ENCODE measurements at places on chromosomes 6 and 20.
A peak's percentile ranks its signal among the peaks of the same experiment; 100 is the strongest.

DNA sequence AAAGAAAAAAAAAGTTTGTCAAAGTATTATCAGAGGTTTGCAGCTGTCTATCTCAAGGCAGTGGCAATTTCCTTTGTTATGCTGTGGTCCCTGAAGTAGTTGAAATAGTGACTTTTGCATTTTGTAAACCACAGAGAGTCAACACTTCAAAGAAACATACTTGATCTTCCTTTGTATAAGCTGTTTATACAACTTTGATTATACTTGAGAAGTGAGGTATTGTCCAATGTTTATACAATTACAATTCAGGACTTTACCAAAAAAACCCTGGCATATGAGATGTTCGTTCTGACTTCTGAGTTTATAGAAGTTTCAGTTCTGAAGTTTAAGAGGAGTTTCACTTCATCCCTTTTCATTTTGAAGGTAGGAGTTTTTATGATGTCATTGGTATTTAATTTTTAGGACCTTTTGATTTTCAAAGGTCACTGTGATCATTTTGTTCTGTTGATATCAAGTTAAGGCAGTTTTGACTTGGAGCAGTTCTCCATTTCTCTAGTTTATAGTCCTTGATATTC is 4.0 kb downstream of the STK4 start:
- peak; percentile 18 for DNase-seq

DNA sequence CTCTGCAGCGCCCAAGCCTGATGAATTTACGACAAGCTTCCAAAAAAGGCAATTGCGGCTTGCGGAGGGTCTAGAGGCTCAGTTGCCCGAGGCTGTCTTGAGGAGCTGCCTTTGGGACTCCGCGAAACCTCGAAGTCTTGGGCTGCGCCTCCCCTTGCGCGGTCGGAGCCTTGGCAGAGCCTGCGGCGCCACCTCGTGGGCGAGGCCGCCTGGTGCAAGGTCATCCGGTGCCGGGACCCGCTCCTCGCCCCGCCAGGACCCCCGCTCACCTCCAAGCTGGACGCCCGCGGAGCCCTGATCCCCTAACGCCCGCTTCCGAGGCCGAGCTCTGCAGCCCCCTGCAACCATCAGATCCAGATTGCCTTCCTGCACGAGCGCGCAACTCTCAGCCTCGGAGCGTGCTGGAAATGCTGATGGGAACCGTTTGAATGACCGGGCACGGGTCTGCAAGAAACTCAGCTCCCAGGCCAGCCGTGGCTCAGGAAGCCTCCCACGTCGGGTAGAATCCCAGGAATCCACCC is 14.9 kb upstream of the FAM210B start:
- no peak for DNase-seq

- no peak for DNase-seq
These were observed 714.7 kb downstream of the QKI start for GRCh38 chr6:164129218-164129617.

DNA sequence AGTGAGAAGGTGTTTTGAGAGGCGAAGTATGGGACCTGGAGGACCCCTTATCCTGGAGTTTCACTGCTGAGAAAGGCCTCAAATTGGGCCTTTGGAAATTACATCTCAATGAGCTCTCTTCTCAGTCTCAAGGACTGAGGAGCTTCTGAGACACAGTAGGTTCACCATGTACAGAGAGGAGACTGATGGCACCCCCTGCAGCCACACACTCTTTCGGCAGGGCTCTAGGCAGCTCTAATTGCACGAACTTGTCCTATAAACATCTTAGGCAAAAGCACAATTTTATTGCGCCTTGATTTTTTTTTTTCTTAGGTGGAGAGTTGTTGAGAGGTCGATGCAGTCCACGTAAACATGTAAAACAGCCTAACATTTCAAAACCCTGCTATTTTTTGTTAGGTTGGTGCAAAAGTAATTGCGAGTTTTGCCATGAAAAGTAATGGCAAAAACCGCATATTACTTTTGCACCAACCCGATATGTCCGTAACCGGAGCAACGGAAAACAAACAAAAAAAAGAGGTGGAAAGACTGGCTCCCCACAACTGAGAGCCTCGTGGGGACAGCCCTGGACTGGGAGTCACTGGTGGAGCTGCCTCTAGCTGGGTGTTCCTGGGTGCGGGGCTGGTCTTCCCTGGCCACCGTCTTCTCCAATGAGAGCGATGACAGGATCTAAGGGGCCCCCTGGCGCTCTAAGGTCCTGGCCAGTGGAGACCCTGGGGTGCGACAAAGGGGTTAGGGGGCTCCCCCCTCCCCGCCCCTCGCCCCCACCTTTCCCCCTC is 84.0 kb upstream of the EYA2 start:
- no peak for DNase-seq

GRCh38 chr6:150492941-150493340 is 106.7 kb upstream of the PLEKHG1 start:
- no peak for DNase-seq

DNA sequence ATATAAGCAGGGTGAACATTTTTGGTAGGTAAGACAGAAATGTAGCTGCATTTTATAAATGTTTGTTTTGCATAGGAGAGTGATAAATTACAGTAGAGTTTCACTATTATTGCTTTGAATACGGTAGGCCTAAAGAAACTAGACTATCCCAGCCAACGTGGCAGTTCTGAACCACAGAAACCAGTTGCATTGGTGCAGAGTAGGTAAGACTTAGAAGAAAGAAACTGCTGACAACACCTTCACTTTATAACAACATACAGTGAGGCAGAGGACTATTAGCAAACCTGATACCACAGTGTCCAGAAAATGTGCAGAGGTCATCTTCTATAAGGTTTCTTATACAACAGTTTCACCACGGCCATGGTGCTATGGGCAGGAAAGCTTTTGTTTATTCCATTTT is 566.1 kb downstream of the KIF16B start:
- DNase-seq, result no peak
